Mammary epithelial cell (primary cell): ENCODE measurements at places on chromosomes 2 and 18. TPM values are rescaled to one million over a fixed set of nuclear protein-coding genes. Genes with fewer than 3 reads are reported as not detected.

Gene KYNU
- polyA plus RNA-seq, result 1.4 TPM

Gene CREG2
- polyA plus RNA-seq, result 3.6 TPM

- no peak for DNase-seq
Observed at GRCh38 chr2:240892925-240893324, 3.0 kb downstream of the MAB21L4 start.

GRCh38 chr2:2192091-2192955, 138.8 kb downstream of the MYT1L start:
- DNase-seq, result no peak

DNA sequence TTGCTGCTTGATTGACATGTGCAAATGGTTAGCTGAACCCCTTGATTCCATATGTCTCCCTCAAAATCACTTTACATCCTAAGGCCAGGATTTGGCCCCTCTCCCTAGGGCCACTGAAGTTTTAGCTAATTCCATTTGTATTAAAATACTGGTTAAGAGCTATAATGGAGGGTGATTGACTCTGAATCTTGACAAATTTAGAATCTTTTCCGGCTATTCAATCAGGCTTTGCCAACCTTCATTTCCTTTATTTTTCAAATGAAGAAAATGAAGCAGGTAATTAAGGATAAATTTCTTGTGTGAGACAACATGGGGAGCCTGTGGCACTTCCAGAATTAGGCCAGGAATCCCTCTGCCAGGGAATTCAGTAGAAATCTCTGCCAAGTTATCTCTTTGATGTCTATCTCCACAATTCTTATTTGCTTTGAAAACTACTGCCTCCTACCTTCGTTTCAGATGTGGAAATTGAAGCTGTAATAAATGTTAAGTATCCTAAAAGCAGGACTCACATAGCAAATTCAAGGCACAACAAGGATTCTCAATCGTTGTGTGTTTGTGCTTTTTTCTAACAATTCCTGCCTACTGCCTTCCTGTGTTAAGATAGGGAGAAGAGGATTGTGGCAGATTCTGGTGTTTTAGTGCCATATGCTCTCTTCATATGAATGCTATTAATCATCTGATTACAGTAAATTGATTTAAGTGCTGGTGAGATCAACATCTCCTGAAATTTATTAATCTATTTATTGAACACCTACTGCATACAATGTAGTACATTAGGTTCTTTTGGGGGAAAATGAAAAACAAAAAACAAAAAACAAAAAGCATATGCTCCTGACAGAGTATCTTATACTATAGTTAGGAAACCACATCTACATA, 47.8 kb upstream of the MAP4K3 start:
- no peak for DNase-seq

DNA sequence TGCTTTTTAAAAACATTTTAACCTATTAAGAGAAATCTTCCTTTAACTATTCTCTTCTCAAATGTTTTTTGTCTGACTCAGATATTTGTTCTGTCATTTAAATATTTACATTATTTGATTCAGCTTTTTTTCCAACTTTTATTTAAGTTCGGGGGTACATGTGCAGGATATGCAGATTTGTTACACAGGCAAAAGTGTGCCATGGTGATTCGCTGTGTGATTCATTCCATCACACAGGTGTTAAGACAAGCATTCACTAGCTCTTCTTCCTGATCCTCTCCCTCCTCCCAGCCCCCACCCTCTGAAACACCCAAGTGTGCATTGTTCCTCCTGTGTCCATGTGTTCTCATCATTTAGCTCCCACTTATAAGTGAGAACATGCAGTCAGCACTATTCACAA, 19.4 kb downstream of the SP100 start:
- peak; percentile 24 for DNase-seq

GRCh38 chr2:6237039-6237660, 545.0 kb downstream of the SOX11 start:
- DNase-seq, result no peak
